Parietal lobe (tissue), 2 donors: ENCODE measurements at places on chromosomes 16 and 17. TPM values are rescaled to one million over a fixed set of nuclear protein-coding genes. Genes with fewer than 3 reads are reported as not detected.

The KRTAP2-1 gene
- not detected for total RNA-seq

The CCDC154 gene
- 1.9 TPM for total RNA-seq

The TEKT5 gene
- 2.8 TPM for total RNA-seq

The BRIP1 gene
- 7.5 TPM for total RNA-seq

The ZNF385C gene
- 0.31 TPM for total RNA-seq

The MBTD1 gene
- 98.6 TPM for total RNA-seq

The PITPNM3 gene
- total RNA-seq = 13.8 TPM

The VPS9D1 gene
- 17.8 TPM for total RNA-seq

The ALDH3A2 gene
- total RNA-seq = 88.3 TPM

The DPEP3 gene
- total RNA-seq = not detected

The TNRC6C gene
- 63.2 TPM for total RNA-seq

The CACNG5 gene
- 0.63 TPM for total RNA-seq
